Myocyte (in vitro differentiated cells): ENCODE measurements at places on chromosomes 1 and 21. TPM values are rescaled to one million over a fixed set of nuclear protein-coding genes. Genes with fewer than 3 reads are reported as not detected.

Gene PLCH2
- 0.21 and 0.57 TPM in 2 replicates for total RNA-seq

Gene NGF
- total RNA-seq = 0.51 TPM in 1 of 2 replicates, not detected in the other

Gene CDCA8
- total RNA-seq = 0.05 and 0.26 TPM in 2 replicates

Gene MAP3K6
- 26.0 and 29.3 TPM in 2 replicates for total RNA-seq

Gene FAM131C
- total RNA-seq = not detected in 2 replicates

Gene C1orf105
- total RNA-seq = 133 and 144 TPM in 2 replicates

Gene AADACL4
- total RNA-seq = not detected in 2 replicates

Gene KRTAP25-1
- total RNA-seq = not detected in 2 replicates

Gene ATG4C
- total RNA-seq = 9.8 and 13.0 TPM in 2 replicates

Gene ARHGAP30
- total RNA-seq = not detected in 2 replicates

Gene FCGR1A
- total RNA-seq = not detected in 2 replicates
